Muscle of arm (tissue), 14 donors: ENCODE measurements at places on chromosomes 2 and 18.

DNA sequence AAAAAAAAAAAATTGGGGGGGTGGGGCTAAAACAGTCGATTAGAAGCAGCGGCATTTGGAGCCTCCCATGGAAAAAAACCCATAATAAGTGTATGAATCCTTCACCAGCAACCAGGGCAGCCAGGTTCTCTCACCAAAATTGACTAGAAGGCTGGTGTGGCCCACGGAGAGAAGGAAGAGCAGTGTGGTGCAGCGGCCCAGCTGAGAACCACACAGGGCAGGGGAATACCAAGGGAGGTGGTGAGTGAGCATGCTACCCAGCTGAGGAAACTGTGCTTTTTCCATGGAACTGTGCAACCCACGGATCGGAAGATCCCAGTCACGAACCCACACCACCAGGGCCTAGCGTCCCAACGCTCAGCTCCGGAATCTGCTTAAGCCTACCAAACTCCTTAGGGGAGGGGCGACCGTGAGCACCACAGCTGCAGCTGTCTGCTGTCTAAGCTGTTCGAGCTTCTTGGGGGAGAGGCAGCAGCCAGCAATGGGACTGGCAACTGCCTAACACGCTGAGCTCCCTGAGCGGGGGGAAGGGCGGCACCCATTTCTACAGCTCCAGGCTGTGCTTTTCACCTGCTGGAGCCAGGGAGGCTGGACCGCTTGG lies 1037.2 kb upstream of the ACVR2A start:
- DNase-seq, result no peak

DNA sequence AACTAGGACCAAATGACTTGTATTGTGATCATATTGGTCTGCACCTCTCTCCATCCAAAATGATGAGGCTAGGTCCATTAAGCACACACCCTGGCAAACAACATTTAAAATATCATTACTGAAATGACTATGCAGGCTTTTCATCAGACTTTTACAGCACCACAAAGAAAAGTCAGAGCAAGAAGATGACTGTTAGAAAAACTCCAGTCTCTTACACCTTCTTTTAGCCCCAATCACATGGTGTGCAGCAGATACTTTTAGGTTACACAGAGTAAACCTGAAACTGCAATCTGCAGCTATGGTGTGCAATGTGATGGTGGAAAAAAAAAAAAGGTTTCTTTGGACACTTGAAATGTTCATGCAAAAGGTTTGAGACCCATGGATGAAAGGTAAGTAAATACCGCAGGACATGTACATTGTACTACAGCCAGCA lies 5.4 kb upstream of the POLI start:
- DNase-seq, result no peak

DNA sequence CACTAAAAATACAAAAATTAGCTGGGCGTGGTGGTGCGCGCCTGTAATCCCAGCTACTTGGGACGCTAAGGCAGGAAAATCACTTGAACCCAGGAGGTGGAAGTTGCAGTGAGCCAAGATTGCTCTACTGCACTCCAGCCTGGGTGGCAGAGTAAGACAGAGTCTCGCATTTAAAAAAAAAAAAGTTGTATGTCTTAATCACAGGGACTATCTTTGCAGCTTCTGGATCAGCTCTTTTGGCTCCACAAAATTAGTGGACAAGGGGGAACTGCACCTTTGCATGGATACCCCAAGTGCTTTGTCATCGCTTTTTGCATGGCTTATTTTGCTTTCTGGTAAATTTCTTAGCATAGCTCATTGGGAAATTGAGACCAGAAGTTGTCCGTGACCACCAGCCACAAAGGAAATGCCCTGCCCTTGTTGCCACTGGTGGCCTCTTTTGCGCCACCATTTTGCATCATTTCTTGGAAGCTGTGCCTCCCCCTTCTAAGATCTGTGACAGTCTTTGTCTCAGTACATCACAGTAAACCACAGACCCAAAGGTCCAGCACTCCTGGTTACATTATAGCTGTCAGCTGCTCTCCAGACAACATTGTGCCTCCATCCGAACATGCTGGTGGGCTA lies 43.9 kb upstream of the PCBP1 start:
- DNase-seq, result no peak

DNA sequence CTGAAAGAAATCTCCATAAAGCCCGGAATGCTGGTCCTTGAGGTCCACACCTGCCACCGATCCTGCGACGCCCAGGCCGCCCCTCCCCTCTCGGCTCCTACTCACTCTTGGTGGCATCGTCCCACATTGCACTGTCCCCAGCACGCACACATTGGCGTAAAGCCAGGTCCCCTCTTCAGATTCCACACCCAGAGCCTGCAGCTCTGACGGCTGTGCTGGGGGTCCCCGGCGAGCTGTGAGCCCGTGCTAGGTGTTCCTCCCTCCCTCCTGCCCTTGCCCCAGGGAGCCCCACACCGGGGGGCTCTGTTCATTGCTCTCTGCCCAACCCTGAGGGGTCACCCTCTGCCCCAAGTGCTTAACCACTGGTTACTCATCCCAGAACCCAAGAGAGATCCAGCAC lies 8.5 kb downstream of the TPO start:
- no peak for DNase-seq

DNA sequence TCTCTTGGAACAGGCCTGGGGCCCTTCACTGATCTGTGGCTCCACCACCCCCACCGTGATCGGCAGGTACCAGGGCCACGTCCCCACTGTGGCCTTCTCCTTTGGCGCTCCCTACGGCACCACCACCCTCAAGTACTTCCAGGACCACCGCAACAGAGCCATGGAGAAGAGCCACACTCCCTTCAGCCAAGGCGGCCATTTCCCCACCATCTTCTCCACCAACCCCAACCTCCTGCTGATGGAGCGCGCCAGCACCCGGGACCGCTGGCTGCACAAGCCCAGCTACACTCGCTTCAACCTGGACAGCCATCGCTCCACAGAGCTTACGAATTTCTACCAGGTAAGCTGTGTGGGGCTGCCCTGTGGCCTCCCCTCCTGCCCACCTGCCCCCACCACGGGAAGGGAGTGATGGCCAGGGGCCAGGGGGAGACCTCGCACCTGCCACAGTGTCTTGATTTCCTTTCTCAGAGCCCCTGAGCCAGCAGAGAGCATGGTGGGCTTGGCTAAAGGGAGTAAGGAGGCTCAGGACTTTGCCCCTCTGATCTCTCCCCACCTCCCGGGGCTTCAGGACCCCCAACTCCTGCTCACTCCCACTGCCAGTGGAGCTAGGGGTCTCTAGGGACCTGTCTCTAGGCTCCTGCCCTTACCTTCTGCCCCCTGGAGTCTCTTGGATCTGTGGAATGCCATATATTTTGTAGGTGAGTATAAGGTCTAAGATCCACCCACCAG lies 65.2 kb downstream of the CIB4 start:
- no peak for DNase-seq

GRCh38 chr18:24935896-24936295 lies 416.1 kb downstream of the ZNF521 start:
- DNase-seq, result no peak

DNA sequence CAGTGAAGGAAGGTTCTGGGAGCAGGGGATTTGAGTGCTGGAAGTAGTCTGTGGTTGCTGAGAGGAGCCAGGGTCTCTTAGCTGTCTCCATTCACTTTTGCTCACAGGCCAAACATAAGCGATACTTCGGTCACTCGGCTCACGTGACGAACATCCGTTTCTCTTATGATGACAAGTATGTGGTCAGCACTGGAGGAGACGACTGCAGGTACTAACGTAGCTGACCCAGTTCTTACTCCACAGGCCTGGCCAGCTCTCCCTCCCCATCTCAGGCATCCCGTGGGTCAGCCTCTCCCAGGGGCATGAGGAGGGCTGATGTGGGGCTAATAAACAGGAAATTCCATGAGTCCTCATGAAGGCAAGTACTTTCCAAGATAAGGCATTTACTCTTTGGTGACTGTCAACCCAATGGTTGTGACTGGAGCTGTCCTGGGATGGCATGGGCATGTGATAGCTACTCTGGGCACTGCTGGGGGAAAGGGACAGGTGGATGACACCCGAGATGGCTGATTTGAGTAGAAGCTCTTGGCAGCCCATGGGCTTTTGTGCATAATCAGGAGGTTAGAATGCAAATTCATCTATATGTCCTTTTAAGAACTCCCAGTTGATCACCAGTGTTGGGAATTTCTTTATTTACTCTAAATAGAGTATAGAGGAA lies 81.6 kb downstream of the RTN4 start:
- DNase-seq, result no peak

DNA sequence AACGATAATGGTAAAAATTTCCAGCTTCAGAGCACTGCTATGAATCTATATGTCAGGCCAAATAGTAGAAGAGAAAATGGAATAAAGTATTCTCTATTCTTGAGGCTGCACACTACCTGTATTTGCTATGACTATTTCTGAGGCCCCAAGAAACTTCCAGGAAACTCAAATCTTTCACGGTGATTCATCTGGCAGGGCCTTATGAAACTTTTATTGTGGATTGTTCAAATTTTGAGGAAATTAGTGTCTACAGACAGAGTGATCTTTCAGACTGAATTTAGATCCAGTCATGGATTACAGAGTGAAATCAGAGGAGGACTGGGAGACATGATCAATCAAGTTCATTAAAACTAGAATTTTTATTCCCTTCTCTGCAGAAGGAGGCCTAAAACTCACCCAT lies 4.1 kb upstream of the VSNL1 start:
- no peak for DNase-seq

GRCh38 chr18:5975111-5976002 lies 80.0 kb upstream of the TMEM200C start:
- no peak for DNase-seq

DNA sequence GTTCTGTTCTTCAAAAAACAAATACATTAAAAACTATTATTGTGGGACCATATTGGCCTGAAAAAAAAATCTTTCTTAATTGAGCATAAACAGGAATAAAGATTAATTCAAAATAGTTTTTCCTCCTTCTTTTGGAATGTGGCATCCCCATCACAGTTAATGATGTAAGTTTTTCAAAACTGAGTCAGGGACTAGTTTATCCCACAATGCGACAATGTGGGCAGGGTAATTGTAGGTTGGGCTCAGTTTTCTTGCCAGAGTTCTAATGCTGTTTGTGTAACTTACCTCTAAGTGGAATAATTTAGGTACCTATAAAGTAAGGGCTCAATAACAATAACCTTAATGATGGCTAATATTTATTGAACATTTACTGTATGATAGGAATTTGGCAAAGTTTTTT lies 82.0 kb downstream of the PMS1 start:
- DNase-seq, result no peak

DNA sequence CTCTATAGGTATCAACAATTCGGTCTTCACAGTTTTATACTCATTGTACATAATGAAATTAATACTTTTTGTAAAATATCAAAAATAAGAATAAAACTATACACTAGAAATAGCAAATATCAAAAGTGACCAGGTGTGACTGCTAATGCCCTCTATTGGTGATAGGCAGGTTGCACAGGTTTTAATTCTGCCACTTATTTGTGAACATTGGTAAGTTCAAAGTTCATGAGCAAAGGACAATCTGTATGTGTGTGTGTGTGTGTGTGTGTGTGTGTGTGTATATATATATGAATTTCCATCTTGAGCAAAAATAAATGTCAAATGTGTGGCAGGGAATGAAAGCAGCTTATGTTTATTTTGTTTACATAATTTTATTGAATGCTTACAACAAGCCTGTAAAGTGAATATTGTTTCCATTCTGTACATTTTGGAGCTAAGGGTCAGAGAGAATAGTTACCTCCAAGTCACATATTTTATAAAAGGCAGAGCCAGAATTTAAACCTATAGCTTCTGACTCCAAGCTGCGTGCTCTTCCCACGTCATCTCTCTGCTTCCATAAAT lies 537.4 kb downstream of the CPS1 start:
- DNase-seq, result no peak

DNA sequence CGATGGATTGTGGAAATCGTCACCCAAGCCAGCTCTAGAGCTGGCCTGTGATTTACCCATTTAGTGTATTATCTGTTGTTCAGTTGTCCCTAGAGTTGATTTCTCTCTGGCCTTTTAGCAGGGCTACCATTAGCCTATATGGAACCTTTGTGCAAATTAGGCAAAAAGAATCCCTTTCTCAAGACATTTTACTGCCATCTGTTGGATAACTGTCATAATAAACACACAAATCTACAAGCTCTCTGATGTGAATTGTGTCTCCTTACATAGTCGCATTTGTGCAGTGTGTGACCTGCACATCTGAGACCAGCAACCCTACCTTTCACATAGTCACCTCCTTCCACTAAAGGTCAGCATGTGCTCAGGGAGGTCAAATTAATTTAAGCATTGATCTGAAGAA lies 34.0 kb downstream of the LOXHD1 start:
- no peak for DNase-seq

- DNase-seq, result no peak
Measured at GRCh38 chr2:172705352-172705751, 30.3 kb upstream of the RAPGEF4 start.
